ENCODE measurements at places on chromosomes 3 and 15.
A peak's percentile ranks its signal among the peaks of the same experiment; 100 is the strongest.

DNA sequence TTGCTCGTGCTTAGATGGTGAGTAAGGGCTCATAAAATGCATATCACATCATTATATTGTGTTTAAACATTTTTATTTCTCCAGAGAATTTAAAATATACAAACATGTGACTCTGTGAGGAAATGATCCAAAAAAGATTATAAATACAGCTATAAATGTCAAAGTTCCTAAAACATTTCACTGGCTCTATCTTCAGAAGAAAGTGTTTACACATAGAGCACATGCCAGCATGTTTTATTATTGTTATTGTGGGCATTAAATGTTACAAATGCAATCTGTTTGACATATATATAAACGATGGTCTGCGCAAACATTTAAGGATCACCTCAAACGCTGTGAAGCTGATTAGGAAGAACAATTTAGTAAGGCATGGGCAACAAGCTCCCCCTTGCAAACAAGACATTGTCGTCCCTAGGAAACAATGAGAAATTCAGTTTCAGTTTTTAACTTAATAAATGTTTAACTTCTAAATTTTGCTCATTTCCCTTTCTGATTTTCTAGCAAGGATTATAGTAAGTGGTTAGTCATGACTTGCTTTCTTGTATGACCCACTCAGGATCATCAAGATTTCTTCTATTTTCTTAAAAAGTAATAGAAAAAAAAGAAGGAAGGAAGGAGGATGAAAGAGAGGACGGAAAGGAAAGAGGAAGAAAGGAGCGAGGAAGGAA is 207.5 kb downstream of the SATB1 start:
- DNase-seq: no peak

DNA sequence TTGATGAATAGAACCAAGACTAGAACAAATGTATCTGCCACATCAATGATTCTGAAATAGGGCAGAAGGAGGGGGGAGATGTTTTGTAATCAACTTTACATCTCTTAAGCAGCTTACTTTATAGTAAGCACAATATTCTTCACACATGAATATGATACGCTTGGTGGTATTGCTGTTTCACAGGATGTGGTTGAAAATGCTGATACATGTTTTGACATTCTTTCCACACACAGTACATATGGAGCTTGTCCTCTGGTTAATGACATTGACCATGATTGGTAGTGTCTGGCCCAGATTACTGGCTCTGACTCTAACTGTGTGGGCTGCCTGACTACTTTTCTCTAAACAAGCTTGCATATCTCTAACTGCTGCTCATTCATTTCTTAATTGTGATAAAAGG is 168.9 kb downstream of the KLHL25 start:
- DNase-seq: no peak

- DNase-seq: no peak
Observed at GRCh38 chr3:50806806-50807205, 132.1 kb downstream of the DOCK3 start.

GRCh38 chr3:53011324-53011723 is 34.5 kb downstream of the SFMBT1 start:
- no peak for DNase-seq

GRCh38 chr3:55427739-55428138 is 59.4 kb downstream of the WNT5A start:
- no peak for DNase-seq

- DNase-seq: no peak
Observed at GRCh38 chr3:149128821-149129220, 617 bp upstream of the HPS3 start.

- no peak for DNase-seq
Observed at GRCh38 chr15:89723031-89723430, 28.0 kb downstream of the MESP1 start.

- no peak for DNase-seq
Observed at GRCh38 chr15:101019366-101019896, 100.3 kb downstream of the LRRK1 start.

- no peak for DNase-seq
Observed at GRCh38 chr3:114449271-114450007, 155.6 kb downstream of the TIGIT start.

DNA sequence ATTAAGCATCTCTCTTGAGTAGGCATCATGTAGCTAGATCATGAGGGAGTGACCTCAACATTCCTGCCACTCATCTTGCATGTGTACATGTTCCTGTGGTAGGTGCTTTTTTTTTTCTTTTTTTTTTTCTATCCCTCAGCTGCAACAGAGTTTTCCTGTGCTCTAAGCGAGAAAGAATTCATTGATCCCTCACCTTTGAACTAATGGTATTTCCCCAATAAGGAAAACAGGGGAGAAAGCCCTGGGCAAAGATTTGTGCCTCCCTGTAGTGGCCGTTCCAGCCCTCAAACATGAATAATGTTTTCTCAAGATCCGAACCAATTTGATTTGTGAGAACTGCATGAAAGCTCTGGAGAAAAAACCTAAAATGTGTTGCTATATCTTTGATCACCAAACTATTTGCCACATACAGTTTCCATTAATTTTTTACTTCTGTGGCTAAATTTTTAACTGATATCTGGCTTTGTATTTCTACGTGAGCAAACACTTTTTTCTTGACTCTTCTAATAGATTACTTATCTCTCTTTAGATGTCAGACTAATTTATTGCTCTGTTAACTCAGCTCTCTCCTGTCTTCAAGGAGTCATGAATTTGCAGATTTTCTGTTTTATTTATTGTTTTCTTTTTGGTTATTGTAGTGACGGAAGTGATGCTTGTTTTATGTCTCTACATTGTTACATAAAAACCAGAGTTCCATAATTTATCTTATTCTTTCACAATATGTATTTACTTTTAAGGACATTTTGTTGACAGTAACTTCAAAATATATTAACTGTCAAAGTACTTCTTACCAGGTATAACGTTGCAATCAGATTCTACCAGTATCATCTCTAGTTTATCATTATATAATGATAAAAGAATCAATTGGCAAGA is 1396.5 kb downstream of the OTOL1 start:
- DNase-seq: no peak

GRCh38 chr3:425079-425478 is 228.5 kb downstream of the CHL1 start:
- no peak for DNase-seq

DNA sequence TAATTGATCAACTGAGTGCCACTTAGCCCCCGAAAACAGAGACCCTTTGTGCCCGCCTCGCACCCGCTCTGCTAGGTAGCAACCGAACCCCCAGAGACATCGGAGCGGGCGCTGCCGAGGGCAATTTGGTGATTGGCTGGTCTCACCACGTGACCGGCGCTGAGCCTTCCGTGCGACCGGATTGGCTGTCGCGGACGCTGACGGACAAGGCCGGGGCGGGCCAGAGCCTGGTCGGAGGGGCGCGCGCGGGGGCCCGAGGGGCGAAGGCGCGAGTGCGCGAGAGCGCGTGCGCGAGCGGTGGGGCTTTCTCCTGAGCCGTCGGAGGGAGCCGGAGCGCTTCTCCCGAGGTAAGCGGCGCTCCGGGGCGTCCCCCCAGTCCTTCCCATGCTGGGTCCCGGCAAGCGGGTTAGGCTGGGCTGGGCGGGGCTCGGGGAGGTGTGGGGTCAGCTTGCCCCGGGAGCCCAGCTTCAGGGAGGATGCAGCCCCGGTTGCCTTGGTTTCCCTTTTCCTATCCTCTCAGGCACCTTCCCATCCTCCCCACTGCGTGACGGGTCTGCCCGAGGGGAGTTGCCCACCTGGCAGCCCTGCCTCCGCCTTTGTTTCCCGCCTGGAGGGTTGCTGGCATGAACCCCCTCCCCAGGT is at the start of gene TMEM108:
Gene TMEM108, plus strand, starts transcription at position 303 of the 642 bp plus-strand sequence.
- peak; percentile 94 for DNase-seq

DNA sequence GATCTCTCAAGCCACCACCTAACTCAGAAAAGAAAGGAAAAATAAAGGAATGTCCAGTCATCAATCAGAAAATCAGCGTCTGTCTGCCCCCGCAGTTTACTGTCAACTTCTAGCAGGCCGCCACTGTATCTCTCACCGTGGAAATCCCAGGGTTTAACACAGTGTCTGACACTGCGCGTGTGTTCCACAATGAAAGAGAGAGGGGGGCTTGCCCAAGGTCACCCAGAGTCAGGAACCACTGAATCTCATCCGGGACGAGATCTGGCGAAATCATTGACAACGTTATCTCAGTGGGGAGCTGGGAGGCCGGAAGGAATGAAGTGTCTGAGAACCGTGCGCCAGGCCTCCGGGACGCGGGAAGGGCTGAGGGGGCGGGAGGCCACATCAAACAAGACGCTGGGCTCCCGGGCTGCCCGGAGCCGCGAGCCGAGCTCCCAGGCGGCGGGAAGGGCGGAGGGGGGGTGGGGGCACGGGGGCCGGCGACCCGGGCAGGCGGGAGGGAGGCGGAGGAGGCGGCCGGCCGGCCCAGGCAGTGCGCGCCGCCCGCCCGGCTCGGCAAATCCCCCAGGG is 2.2 kb upstream of the HES1 start:
- peak; percentile 74 for DNase-seq

- peak; percentile 44 for DNase-seq
Observed at GRCh38 chr3:71069797-71070196, 513.7 kb downstream of the FOXP1 start.

- no peak for DNase-seq
Observed at GRCh38 chr3:171967932-171968678, 71.3 kb upstream of the FNDC3B start.

GRCh38 chr3:149564079-149564478 is 89.6 kb downstream of the TM4SF4 start:
- no peak for DNase-seq

- no peak for DNase-seq
Observed at GRCh38 chr3:60594025-60594424, 657.2 kb downstream of the FHIT start.

DNA sequence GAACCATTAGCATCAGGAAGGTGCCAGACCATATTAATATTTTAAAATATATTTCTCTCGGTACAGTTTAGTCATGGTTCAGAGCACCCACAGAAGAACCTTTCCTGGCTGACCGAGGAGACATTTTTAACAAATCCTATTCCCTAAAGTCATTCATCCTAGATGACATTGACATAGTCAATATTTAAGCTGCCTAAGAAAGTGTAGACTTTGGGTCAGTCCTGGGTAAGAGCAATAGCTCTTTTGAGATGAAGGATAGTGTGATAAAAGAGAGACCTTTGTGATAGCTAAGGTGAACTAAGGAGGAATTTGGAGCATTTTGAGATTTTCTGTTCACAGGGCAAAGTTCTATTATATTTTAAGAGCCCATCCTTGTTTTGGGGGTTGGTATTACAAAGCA is 47.5 kb downstream of the ZNF609 start:
- no peak for DNase-seq

DNA sequence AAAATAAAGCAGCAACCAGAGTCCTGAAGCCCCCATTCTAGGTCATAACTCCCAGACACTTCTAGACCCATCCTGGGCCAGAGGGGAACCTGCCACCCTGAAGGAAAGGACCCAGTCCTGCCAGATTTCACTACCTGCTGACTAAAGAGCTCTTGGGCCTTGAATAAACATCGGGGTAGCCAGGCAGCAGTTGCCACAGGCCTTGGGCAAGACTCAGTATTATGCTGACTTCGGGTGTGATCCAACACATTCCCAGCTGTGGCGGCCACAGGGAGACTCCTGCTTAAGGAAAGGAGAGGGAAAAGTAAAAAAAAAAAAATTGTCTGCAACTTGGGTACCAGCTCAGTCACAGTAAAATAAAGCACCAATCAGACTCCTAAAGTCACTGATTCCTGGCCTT is 23.8 kb downstream of the NEDD4 start:
- no peak for DNase-seq

GRCh38 chr15:33742800-33743199 is 225.5 kb upstream of the CHRM5 start:
- no peak for DNase-seq

DNA sequence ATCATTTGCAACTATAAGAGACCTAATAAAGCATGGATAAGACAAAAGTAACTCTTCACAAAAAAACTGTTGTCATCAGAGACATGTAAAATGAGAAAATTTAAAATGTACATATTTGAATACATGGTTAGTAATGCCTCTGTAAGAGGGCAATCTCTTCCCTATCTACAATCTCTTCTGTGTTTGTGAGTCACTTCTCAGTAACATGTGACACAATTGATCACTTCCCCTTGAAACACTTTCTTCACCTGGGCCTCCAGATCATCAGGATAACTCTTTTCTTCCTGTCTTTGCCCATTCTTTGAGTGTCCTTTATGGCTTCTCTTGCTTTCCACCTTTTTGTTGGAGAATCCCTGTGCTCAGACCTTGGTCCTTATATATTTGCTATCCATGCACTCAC is 50.4 kb downstream of the TFDP2 start:
- no peak for DNase-seq

DNA sequence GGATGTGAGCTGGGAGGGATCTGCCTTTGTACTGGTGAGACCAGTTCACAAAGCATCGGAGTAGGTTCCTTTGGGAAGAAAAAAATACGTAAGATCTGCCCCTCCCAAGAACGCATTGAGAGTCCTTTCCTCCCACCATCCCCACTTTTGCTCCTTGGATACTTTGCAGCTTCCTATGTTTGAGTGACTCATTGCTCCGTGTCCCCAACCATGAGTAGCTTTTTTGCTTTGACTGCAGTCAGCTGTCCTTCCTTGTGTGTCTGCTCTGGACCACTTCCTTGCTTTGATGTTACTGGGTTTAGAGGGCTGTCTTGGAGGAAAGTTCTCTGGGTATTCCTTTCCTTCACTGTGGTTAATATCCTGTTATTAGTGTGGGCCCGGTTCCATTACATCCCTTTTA is 43.2 kb upstream of the PTPN23 start:
- no peak for DNase-seq

DNA sequence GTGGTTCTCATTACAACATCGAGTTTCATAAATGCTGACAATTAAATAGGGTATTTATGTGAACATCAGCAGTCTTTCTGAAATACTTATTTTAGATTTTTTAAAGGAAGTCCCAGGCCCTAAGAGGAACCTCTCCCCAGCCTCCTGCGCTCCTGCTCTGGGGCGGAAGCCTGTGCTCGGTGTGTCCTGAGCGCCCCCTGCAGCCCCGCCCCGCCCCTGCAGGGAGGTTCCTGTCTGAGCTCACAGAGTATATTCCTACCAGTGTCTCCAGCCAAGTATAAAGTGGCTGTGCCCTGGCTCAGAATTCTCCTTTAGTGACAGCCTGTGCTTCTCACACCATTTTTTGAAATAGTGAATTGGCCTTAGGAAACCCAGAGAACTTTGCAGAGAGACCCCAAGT is 567.9 kb downstream of the GOLGA6L6 start:
- DNase-seq: no peak

DNA sequence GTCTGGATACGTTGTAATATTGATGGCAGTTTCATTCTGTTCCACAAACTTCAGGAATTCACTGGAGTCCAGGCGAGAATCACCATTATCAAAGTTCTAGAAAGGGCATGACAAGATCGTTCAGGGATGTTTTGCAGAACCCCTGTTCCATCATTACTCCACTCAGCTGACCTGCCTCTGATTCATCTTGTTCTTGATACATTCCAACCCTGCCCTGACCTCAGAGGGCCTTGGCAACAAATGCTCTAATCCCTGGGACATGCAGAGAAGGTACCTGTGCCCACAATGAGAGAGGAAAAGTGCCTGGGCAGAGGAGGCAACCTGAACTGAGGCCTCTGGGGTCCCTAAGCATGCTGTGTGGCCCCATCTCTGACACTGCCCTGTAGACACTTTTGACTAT is 45.9 kb downstream of the FSTL1 start:
- no peak for DNase-seq

Measured in SK-N-DZ (cell line).